ENCODE measurements at places on chromosomes 6 and 20. TPM values are rescaled to one million over a fixed set of nuclear protein-coding genes. Genes with fewer than 3 reads are reported as not detected.

Gene AGER
- 26.0 TPM for total RNA-seq

Gene LHFPL5
- total RNA-seq: not detected

Gene CTAGE9
- total RNA-seq: not detected

Gene JPH2
- 0.07 TPM for total RNA-seq

Gene FILIP1
- total RNA-seq: 0.79 TPM

Gene HRH3
- 0.86 TPM for total RNA-seq

Gene ARMH2
- not detected for total RNA-seq

Gene SPATS1
- not detected for total RNA-seq

Gene PRKN
- total RNA-seq: 3.2 TPM

Gene CFAP206
- total RNA-seq: 0.86 TPM

Gene UNC93A
- not detected for total RNA-seq

Gene TMEM217
- 0.82 TPM for total RNA-seq

Gene MOXD1
- 83.6 TPM for total RNA-seq

Gene TSHZ2
- 8.5 TPM for total RNA-seq

Gene LINC00237
- not detected for total RNA-seq

Gene TMEM14A
- total RNA-seq: 27.8 TPM

Gene GLP1R
- total RNA-seq: 0.89 TPM

Gene MUC21
- total RNA-seq: not detected

Gene CCN6
- total RNA-seq: not detected

Gene CLVS2
- 1.3 TPM for total RNA-seq

Gene ZSCAN12
- 18.0 TPM for total RNA-seq

Gene BMP5
- total RNA-seq: 2.4 TPM

Gene THBD
- total RNA-seq: 0.12 TPM

Gene LPA
- total RNA-seq: 0.43 TPM

Gene CD24
- total RNA-seq: 352 TPM

Gene VSTM2L
- 9.3 TPM for total RNA-seq

Gene COL9A3
- total RNA-seq: 4.6 TPM

Gene PTK6
- not detected for total RNA-seq

Gene VPS52
- 53.2 TPM for total RNA-seq

Gene OR12D3
- total RNA-seq: not detected

Gene SLC13A3
- total RNA-seq: 6.1 TPM
